ENCODE measurements at places on chromosomes 16 and 17.
A peak's percentile ranks its signal among the peaks of the same experiment; 100 is the strongest.

DNA sequence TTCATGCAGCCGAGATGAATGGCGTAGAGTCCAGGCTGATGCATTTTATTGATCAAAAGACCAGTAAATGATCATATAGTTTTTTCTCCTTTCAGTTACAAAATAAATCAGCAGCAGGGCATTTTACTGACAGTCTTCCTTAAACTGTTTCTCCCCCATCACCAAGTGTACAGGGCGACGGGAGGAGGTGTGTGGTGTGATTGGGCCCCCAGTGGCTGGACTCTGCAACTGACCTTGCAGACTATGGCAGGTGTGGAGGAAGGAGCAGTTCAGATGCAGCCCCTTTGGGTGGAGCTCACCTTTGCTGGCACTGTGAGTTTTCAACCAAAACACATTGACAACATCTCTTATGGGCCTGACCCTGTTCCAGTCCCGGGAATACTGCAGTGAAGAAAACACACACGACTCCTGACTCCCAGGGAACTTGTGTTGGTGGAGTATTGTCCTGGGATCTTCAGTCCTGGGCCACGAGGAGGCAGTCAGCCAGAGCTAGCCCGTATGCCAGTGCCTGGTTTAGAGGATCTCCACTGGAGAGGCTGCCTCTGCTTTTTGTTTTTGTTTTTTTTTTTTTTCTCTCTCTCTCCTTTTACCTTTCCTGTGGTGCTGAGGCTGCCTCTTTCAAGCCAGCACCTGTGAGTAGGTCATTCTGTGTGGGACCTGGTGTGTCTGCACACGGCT lies 29.8 kb downstream of the KIAA0513 start:
- no peak for DNase-seq

DNA sequence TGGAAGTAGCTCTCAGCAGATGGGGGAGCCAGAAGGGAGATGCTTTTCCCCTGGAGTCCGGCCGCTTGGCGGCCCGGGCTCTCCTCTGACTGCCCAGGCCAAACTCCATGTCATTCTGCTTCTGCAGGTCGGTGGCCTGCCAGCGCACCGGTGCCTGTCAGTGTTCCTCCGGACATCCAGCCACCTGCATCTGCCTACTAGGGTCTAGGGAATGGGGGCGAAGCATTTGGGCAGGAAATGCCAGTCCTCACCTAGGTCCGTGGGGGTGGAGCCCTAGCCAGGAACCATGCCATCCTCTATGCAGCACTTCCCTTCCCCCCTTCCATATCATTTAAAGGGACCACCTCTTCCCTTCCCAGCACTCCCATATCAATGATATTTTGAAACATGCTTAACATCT lies 34.2 kb downstream of the GJC1 start:
- DNase-seq, result no peak

- no peak for DNase-seq
These were observed 20.0 kb upstream of the LRRC75A start for GRCh38 chr17:16512011-16512410.

DNA sequence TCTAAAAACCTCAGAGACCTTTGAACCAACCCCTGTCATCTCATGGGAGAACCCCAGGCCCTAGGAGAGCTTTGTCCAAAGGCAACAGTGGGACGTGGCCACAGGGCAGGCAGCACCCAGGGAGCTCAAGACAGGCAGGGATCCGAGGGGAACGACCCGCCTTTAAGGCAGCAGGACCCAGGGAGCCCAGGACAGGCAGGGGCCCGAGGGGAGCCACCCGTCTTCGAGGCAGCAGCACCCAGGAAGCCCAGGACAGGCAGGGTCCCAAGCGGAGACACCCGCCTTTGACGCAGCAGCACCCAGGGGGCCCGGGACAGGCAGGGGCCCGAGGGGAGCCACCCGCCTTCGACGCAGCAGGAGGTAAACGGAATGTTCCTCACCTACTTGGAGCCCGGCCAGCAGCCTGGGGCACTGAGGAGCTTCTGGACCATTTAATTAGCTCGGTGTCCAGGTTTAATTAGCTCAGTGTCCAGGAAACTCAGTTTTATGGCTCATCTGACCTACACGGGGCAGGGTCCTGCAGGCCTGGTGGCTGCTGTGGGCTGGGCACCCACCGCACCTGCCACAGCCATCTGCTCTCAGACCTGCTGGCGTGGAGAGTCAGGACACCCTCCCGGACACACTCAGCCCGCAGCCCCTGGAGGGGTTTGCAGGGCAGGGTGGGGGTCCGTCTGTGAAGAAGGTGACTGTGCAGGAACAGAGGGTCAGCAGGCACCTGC lies 24.4 kb downstream of the PIEZO1 start:
- DNase-seq, result no peak

GRCh38 chr16:81616321-81617020 lies 162.6 kb upstream of the PLCG2 start:
- peak; percentile 56 for DNase-seq

DNA sequence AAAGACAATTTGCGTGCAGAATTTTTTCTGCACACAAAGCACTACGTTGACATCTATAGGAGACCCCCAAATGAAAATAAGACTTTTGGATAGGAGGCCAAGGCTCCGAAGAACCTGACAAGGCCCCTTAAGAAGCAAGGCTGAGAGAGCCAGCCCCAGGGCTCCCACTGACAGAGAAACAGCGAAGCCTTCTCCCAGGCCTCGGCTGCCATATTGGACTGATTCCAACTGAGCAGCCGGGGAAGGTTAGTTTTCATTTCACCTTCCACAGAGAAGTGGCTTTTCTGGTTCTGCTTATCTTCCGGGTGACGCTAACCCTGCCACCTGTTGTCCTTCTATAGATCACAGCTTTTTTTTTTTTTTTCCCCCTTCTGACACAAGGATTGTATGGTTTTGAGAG lies 356.7 kb downstream of the SOX9 start:
- DNase-seq, result no peak

DNA sequence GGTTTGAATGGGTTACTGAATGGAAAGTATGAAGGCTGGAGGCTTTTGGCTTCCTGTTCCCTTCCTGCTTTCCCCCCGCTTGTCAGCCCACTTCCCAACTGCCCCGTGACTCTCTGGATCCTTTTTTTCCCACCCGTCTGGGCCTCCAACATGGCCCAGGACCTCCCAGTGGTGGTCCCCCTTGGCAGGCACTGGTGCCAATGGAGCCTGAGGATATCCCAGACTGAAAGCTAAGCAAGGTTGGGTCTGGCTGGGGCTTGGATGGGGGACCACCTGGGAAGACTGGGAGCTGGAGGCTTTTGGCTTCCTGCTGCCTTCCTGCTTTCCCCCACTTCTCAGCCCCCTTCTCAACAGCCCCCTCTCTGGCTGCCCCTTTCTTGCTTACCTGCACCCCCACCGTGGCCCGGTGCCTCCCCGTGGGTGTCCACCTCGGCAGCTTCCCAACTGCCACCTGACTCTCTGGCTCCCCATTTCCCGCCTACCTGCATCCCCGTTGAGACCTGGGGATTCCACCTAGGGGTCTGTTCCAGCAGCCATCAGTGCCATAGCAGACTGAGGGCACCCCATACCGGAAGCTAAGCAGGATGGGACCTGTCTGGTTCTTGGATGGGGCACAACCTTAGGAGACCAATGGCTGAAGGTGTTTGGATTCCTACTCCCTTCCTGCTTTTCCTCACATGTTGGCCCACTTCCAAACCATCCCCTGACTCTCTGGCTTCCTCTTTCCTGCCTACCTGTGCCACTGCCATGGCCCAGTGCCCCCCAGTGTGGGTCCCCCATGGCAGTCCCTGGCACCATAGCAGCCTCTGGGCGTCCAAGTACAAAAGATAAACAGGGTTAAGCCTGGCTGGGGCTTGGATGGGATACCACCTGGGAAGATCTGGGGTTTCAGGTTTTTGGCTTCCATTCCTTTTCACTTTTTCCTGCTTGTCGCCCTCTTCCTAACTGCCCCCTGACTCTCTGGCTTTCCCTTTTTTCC lies 2295.3 kb downstream of the TP53TG3F start:
- DNase-seq, result no peak

DNA sequence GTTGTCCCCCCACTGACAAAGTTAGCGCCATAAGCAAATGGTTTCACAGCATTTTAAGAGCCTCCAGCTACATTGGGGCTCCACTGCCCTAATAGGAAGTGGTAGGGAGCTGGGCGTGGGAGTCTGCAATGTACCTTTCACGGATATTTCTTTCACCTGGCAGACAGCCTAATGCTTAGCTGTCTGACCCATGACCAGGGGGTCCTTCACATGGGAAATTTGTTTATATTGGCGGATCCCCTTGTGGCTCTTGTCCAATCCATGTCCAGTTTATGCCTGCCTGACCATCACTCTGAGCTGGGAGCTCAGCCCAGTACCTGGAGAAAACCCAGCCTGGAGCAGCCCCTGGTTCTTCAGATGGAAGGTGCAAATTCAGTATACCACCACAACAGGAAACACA lies 145.0 kb downstream of the ZNF18 start:
- no peak for DNase-seq

GRCh38 chr16:11963706-11964105 lies 1.3 kb upstream of the TNFRSF17 start:
- no peak for DNase-seq

DNA sequence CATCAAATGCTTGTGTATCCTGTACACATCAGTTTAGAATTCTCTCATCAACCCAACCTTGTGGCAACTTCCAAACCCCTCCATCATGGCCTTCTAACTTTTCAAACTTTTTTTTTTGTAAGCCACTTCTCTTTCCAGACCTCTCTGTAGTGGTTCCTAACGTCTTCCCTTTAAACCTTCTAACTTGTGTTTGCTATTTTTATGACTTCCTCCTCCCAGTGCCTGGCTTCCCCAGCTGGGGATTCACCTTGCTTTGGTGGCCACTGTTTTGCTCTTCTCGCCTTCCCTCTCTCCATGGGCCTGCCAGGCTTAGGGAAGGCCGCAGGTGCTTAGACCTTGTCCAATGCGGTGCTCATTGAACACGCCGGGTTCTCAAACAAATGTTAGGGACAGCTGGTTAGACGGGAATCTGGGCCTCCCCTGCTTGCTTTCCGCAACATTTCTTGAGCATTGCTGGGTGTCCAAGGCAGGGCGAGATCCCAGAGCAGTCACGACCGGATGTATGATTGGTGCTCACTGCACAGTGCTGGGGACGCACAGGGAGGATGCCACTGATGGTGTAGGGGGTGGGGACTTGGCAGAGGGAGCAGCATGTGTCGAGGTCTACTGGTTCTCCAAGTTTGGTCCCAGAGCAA lies 1.1 kb upstream of the XYLT2 start:
- DNase-seq, result no peak

- DNase-seq, result no peak
These were observed 15.3 kb upstream of the TRIM37 start for GRCh38 chr17:59121901-59122480.

DNA sequence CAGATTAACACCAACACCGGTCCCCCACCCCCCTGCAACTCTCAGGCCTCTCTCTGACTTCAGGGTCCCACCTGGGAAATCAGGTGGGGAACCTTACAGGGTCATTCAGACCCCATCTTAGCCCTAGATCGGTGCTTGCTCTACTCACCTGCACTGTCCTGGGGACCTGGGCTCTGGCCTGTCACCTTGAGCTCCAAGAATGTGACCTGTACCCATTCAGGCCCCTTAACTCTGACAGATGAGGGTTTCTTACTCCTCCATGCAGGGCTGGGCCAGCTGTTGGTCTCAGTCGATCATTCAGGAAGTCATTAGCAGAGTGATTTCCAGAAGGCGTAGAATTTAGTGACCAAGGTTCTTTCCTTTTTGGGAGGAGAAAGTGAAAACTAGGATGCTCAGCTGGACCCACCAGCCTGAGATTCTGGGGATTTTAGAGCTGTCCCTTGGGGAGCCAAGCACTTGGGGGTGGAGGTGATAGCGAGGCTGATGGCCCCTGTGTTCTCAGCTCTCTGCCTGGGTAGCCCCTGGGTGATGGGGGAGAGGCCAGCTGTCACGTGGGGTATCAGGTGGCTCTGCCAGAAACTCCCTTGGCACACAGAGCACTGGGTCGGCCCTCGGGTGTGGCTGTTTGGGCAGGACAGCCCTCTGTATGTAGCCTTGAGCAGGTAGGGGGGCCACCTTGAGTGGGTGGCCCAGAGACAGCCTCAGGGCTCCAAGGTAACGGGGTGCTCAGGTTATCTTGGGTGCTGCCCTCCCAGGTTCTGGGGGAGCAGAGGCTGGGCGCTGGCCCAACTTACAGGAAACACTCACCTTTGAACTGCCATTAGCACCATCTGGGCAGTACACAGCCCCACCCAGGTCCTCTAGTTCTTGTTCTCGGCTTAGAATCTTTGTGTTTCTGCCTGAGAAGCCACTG lies 724 bp downstream of the MVP start:
- DNase-seq, result no peak

DNA sequence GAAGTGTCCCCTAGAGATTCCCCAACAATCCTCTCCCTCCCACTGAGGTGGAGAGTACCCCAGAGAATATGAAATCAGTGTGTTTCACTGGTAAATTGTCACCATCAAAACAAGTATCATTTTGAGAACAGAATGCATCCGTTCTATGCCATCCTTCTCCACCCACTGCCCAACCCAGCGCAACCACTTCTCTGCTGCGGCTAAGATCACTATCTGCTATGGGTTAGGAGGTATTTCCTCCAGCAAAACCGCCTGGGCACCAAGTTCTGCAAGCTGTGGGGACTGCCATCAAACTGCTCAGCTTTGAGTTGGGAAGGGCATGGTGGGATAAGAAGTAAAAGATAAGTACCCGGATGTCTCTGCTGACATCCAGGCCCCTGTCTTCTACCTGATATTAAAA lies 24.4 kb downstream of the CNTNAP1 start:
- DNase-seq, result no peak

- no peak for DNase-seq
These were observed 525 bp upstream of the SEPHS2 start for GRCh38 chr16:30446203-30446595.

- DNase-seq, result peak; percentile 20
These were observed 269.6 kb upstream of the RPL38 start for GRCh38 chr17:73933871-73934270.

DNA sequence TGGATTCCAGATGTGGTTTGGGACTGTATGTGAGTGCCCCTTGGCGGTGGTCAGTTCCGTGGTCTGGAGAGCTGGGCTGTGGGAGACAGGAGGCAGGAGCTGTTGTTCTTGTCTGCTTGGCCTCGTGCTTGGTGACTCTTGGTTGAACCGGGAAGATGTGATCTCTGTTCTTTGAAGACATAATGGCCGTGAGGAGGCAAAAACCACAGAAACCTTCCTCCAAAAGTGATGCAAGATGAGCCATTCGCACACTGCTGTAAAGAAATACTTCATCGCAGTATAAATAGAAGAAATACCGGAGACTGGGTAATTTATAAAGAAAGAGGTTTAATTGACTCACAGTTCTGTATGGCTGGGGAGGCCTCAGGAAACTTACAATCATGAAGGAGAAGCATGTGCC lies 128.8 kb downstream of the RAP1GAP2 start:
- DNase-seq, result no peak

- peak; percentile 46 for DNase-seq
These were observed 34.9 kb downstream of the ARHGAP17 start for GRCh38 chr16:24980077-24980793.

- no peak for DNase-seq
These were observed 16.6 kb upstream of the PMFBP1 start for GRCh38 chr16:72188541-72188940.

GRCh38 chr16:65075877-65076276 lies 46.0 kb downstream of the CDH11 start:
- DNase-seq, result no peak

- DNase-seq, result no peak
These were observed 3.9 kb downstream of the MRPL28 start for GRCh38 chr16:366476-366875.
